ENCODE measurements at places on chromosomes 2 and 18. TPM values are rescaled to one million over a fixed set of nuclear protein-coding genes. Genes with fewer than 3 reads are reported as not detected.

The WNT10A gene
- not detected for total RNA-seq

The RESP18 gene
- not detected for total RNA-seq

The ABCG8 gene
- total RNA-seq: not detected

The GNLY gene
- total RNA-seq: 8.5 TPM

The LIMS3 gene
- total RNA-seq: 43.6 TPM

The LYG2 gene
- not detected for total RNA-seq

The DYNAP gene
- total RNA-seq: not detected

The CCL20 gene
- 12.1 TPM for total RNA-seq

The TSN gene
- total RNA-seq: 33.5 TPM

The ALLC gene
- not detected for total RNA-seq

- no peak overlapping the region for H3K27ac ChIP-seq
- H3K4me1 ChIP-seq: no peaks in the 10 kb centered on the region
- no peaks in the 10 kb centered on the region for H3K36me3 ChIP-seq
- H3K27me3 ChIP-seq: no peaks in the 10 kb centered on the region
Measured at GRCh38 chr2:100632759-100633158, 70.0 kb downstream of the PDCL3 start.

DNA sequence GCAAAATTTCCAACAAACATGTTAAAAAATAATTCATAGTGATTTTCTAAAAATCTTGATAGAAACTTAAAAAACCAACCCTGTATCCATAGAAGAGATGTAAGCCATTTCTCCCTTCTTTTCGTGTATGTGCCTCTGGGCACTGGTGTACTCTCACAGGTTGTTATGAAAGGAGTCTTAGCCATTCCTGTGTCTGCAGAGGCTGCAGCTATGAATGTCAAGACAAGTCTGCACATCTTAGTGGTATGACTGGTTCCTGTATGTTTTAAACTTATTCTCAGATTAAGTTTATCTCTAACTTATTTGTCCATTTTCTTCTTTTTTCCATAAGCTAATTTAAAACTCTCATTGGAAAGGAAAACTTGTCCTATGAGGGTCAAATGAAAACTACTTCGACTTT, 84.0 kb downstream of the DPP4 start:
- no peak overlapping the region for H3K4me3 ChIP-seq
- no peaks in the 10 kb centered on the region for H3K4me1 ChIP-seq
- no peaks in the 10 kb centered on the region for H3K27me3 ChIP-seq
- H3K27ac ChIP-seq: no peak overlapping the region

- no peaks in the 10 kb centered on the region for H3K36me3 ChIP-seq
- no peak overlapping the region for H3K4me3 ChIP-seq
- H3K4me1 ChIP-seq: peaks cover 5% of the 10 kb centered on the region
- no peak overlapping the region for H3K27ac ChIP-seq
Measured at GRCh38 chr2:164881524-164881923, 39.9 kb upstream of the COBLL1 start.

- DNase-seq: no peak
- H3K4me3 ChIP-seq: no peak overlapping the region
- no peaks in the 10 kb centered on the region for H3K27me3 ChIP-seq
- H3K27ac ChIP-seq: no peak overlapping the region
Measured at GRCh38 chr2:120764991-120765677, 29.5 kb downstream of the GLI2 start.

DNA sequence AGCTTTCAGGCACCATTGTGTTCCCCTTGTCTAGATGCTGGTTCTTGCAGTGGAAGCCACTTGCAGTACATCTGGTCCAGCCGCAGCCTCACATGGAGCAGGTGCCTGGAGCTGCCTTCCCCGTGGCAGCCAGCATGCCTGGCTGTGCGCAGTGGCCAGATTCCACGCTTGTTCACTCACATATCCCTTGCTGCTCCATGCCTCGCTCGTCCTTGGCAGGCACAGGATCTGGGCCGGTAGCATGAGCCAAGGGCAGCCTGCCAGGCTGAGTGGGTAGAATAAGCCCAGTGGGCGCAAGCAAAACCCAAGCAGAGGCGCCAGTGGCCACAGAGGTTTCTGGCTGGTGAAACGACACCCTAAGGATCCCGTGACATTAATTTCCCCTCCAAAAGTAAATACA, 20.6 kb downstream of the TMX3 start:
- no peak overlapping the region for H3K27ac ChIP-seq
- no peaks in the 10 kb centered on the region for H3K27me3 ChIP-seq
- H3K4me1 ChIP-seq: no peaks in the 10 kb centered on the region

DNA sequence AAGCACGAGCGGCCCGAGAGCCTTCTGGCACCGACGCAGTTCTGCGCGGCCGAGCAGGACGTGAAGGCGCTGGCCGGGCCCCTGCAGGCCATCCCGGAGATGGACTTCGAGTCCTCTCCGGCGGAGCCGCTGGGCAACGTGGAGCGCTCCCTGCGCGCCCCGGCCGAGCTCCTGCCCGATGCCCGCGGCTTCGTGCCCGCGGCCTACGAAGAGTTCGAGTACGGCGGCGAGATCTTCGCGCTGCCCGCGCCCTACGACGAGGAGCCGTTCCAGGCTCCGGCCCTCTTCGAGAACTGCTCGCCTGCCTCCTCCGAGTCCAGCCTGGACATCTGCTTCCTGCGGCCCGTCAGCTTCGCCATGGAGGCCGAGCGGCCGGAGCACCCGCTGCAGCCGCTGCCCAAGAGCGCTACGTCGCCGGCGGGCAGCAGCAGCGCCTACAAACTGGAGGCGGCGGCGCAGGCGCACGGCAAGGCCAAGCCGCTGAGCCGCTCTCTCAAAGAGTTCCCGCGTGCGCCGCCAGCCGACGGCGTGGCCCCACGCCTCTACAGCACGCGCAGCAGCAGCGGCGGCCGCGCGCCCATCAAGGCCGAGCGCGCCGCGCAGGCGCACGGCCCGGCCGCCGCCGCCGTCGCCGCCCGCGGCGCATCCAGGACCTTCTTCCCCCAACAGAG, 70.4 kb downstream of the ARHGEF33 start:
- peak overlapping the region; percentile 71 for H3K4me3 ChIP-seq
- no peaks in the 10 kb centered on the region for H3K36me3 ChIP-seq
- DNase-seq: peak; percentile 25
- no peaks in the 10 kb centered on the region for H3K27me3 ChIP-seq
- H3K27ac ChIP-seq: no peak overlapping the region

DNA sequence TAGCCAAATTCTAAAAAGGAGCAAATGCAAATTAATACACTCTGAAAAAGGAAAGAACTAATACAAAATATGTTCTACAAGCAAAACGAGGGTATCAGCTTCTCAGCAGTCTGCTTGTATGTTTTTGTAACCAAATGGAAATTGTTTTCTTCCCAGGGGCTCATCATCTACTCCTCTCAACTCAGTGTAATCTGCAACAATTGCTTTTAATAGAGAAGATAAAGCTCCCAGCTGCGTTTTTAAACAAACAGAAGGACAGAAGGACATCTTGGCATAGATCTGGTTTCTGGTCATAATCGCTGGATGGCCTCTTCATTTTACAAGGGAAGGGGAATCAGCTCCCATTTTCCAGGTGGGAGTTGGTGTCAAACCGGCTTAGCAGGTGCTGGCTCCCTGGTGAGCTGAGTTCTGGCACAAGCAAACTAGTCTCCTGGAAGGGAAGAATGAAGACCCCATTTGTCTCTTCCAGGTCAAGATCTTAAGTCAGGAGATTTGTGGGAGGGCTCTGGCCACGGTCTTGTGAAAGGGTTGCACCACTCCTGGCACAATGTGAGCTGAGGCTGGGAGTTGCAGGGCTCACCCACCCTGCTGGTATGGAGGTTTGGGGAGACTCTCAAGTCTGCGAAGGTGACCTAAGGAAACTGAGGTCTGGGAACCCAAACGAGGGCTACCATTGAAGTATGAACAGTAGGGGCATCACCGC, 41.6 kb downstream of the NPPC start:
- H3K27me3 ChIP-seq: no peaks in the 10 kb centered on the region
- no peak overlapping the region for H3K27ac ChIP-seq
- DNase-seq: no peak
- H3K4me3 ChIP-seq: no peak overlapping the region
- H3K4me1 ChIP-seq: no peaks in the 10 kb centered on the region

DNA sequence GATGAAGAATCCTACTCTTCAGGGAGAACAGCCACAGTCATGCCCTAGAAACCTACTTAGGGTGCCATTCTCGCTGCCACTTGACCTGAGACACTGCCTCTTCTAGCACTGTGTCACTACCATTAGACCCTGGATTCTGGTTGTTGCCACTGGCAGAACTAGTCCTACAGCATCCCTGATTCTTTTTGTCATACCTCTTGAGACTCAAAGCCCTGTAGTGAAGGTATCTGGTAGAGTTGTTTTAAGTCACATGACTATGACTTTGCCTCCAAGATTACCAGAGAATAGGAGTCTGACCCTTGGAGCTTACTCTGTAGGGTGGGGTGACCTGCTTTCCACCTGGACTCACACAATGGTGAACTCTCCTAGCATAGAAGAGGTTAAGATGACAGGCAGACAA, 296.7 kb downstream of the TNS1 start:
- peaks cover 6% of the 10 kb centered on the region for H3K4me1 ChIP-seq
- no peaks in the 10 kb centered on the region for H3K36me3 ChIP-seq
- no peak for DNase-seq
- H3K27ac ChIP-seq: no peak overlapping the region
- H3K4me3 ChIP-seq: no peak overlapping the region

GRCh38 chr18:9796011-9796410, 87.9 kb downstream of the RAB31 start:
- DNase-seq: no peak
- H3K27me3 ChIP-seq: no peaks in the 10 kb centered on the region
- H3K27ac ChIP-seq: no peak overlapping the region
- H3K36me3 ChIP-seq: no peaks in the 10 kb centered on the region

DNA sequence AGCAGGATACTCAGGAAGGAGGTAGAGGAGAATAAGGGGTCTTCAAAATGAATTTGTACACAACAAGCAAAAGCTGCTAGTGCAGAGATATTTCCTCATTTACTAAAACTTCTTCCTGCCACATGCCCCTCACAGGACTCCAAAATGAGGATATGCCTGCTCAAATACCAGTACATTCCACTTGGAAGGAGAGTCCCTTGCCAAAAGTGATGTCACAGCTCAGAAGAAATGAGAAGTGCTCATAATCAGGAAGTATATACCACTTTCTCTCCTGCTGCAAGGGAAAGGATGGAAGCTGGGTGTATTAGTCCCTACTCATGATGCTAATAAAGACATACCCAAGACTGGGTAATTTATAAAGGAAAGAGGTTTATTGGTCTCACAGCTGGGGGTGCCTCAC, 87.7 kb upstream of the FSHR start:
- no peaks in the 10 kb centered on the region for H3K4me1 ChIP-seq
- H3K36me3 ChIP-seq: no peaks in the 10 kb centered on the region
- no peak overlapping the region for H3K27ac ChIP-seq
- H3K4me3 ChIP-seq: no peak overlapping the region
- DNase-seq: no peak
- no peaks in the 10 kb centered on the region for H3K27me3 ChIP-seq

GRCh38 chr2:604854-605524, 72.2 kb downstream of the TMEM18 start:
- no peak for DNase-seq
- H3K27me3 ChIP-seq: no peaks in the 10 kb centered on the region
- no peaks in the 10 kb centered on the region for H3K4me1 ChIP-seq
- no peaks in the 10 kb centered on the region for H3K36me3 ChIP-seq

DNA sequence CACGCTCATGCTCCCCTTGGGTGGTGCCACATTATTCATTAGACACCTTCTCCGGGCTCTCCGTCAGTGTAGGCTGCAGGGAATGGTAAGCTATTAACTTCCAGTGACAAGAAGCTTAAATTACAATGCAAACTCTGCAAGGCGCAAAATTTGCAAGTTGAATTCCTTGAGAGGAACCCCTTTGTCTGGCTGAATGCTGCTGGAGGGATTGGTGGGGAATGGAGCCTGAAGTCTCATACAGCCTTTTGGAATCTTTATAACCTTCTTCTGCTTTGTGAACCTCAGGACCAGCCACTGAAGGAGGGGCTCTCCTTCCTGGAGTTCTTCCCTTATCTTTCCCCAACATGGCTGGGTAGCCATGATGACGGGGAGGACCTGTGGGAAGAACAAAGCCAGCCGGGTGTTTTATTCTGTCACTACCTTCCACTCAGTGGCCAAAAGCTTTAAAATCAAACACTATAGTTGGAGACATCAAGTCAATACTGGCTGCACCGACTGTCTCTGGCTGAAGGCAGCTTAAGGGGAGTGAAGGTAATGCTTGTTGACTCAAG, 220.9 kb upstream of the EPHA4 start:
- no peak overlapping the region for H3K27ac ChIP-seq
- no peaks in the 10 kb centered on the region for H3K4me1 ChIP-seq
- no peaks in the 10 kb centered on the region for H3K27me3 ChIP-seq
- DNase-seq: no peak

- H3K27ac ChIP-seq: no peak overlapping the region
- H3K27me3 ChIP-seq: no peaks in the 10 kb centered on the region
- peak overlapping the region; percentile 79 for H3K4me3 ChIP-seq
- H3K4me1 ChIP-seq: peaks cover 19% of the 10 kb centered on the region
Measured at GRCh38 chr2:167293943-167294775, 405.9 kb downstream of the XIRP2 start.

DNA sequence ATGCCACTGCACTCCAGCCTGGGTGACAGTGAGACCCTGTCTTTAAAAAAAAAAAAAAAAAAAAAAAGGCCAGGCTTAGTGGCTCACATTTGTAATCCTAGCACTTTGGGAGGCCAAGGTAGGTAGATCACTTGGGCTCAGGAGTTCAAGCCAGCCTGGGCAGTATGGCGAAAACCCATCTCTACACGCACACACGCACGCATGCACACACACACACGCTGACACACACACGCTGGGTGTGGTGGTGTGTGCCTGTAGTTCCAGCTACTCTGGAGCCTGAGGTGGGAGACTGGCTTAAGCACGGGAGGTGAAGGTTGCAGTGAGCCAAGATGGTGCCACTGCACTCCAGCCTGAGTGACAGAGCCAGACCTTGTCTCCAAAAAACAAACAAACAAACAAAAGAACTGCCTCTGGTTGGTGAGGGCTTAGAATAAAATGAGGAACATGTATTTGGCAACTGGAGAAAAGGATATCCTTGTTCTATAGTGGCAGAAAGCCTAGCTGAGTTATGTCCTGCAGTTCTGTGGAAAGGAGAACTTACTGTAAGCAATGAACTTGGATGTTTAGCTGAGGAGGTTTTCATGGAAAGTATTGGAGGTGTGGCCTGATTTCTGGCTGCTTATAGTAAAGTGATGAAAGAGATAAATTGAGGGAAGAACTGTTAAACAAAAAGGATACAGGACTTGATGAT, 34.0 kb downstream of the HAT1 start:
- H3K4me1 ChIP-seq: peaks cover 4% of the 10 kb centered on the region
- no peak overlapping the region for H3K27ac ChIP-seq
- H3K4me3 ChIP-seq: no peak overlapping the region
- no peaks in the 10 kb centered on the region for H3K27me3 ChIP-seq
- DNase-seq: no peak
- H3K36me3 ChIP-seq: no peaks in the 10 kb centered on the region

DNA sequence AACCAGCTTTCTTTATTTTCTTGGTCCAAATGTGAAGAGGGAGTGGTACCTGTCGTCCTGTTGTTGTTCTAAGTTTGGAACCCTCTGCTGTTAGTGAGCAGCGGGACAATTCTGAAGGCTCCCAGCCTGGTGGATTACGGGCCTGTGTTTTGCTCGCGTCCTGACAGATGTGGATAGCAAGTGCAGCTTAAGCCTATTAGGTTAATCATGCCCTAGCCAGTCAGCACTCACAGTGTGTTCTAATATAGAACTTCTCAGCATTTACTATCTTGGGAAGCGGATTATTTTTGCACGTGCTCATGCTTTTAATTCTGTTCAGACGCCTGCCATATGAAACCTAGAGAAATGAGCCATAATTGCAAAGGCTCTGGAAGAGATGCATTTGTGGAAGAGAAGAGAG, at the start of gene PCARE:
Gene PCARE (minus strand): TSS at position 113 of the 400 bp plus-strand sequence. CDS start 262 bp downstream, outside the sequence.
- DNase-seq: no peak
- no peaks in the 10 kb centered on the region for H3K4me1 ChIP-seq
- no peaks in the 10 kb centered on the region for H3K36me3 ChIP-seq
- no peak within 1 kb of the TSS for H3K4me3 ChIP-seq
- no peak within 1 kb of the TSS for H3K27ac ChIP-seq
